Motor neuron (in vitro differentiated cells): ENCODE measurements at places on chromosomes 1 and 21. TPM values are rescaled to one million over a fixed set of nuclear protein-coding genes. Genes with fewer than 3 reads are reported as not detected.

Gene MEX3A
- total RNA-seq = 86.6 and 92.3 TPM in 2 replicates

Gene THEMIS2
- total RNA-seq = 1.7 and 2.6 TPM in 2 replicates

Gene PIGR
- total RNA-seq = not detected in 2 replicates

Gene DMRTA2
- total RNA-seq = 0.21 and 0.23 TPM in 2 replicates

Gene RPE65
- total RNA-seq = not detected in 2 replicates

Gene BEST4
- total RNA-seq = 0.22 and 0.23 TPM in 2 replicates

Gene MCOLN2
- 0.25 TPM in 1 of 2 replicates, not detected in the other for total RNA-seq

Gene FCRL3
- not detected in 2 replicates for total RNA-seq

Gene ILDR2
- total RNA-seq = 6.5 and 7.6 TPM in 2 replicates

Gene KDM5B
- total RNA-seq = 49.0 and 62.1 TPM in 2 replicates

Gene FMO2
- not detected in 2 replicates for total RNA-seq

Gene KRTAP11-1
- total RNA-seq = not detected in 2 replicates

Gene GNG12
- total RNA-seq = 12.7 and 12.8 TPM in 2 replicates

Gene GCSAML
- total RNA-seq = 0.19 TPM in 1 of 2 replicates, not detected in the other

Gene KIF14
- total RNA-seq = 8.4 and 9.1 TPM in 2 replicates

Gene UQCRHL
- total RNA-seq = 6.8 and 8.8 TPM in 2 replicates

Gene NPHS2
- total RNA-seq = not detected in 2 replicates

Gene FABP3
- total RNA-seq = 30.7 and 33.7 TPM in 2 replicates

Gene OR10K2
- not detected in 2 replicates for total RNA-seq

Gene PPIAL4G
- total RNA-seq = 0.23 and 0.52 TPM in 2 replicates

Gene UTS2
- not detected in 2 replicates for total RNA-seq

Gene PDZK1
- 0.46 and 1.8 TPM in 2 replicates for total RNA-seq

Gene REN
- not detected in 2 replicates for total RNA-seq

Gene OPTC
- not detected in 2 replicates for total RNA-seq

Gene OR6K3
- 0.31 TPM in 1 of 2 replicates, not detected in the other for total RNA-seq

Gene HAPLN2
- 7.3 and 8.7 TPM in 2 replicates for total RNA-seq

Gene PADI1
- total RNA-seq = 0.29 and 0.41 TPM in 2 replicates

Gene SMIM11
- 2.2 and 4.4 TPM in 2 replicates for total RNA-seq
